ENCODE measurements at places on chromosomes 13 and 19.

GRCh38 chr13:75480671-75481175 lies 1.2 kb downstream of the TBC1D4 start:
- peak; percentile 84 for DNase-seq

DNA sequence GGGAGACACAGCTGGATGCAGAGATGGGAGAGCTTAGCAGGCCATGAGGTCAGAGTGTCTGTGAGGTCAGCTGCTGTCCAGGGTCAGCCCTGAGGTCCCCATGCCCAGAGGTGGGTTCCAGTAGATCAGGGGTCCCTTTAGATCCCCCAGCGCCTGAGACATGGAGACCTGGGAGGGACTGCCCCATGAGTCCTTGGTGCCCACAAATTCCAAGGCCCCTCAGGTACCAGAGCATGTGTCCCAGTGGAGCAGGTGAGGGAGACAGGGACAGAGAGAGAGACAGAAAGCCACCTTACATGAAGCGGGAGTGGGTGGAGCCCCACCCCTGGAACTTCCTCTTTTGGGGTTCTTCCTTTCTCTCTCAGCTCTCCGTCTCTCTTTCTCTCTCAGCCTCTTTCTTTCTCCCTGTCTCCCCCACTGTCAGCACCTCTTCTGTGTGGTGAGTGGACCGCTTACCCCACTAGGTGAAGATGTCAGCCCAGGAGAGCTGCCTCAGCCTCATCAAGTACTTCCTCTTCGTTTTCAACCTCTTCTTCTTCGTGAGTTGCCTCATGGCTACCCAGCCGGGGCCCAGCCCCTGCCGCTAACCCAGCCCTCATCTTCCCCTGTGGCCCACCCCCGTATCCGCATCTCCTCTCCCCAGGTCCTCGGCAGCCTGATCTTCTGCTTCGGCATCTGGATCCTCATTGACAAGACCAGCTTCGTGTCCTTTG lies at the start of gene CD37:
CD37 (plus strand) TSS at position 336 of the 713 bp plus-strand sequence; CDS start at position 471, 135 bp downstream.
- DNase-seq = no peak

DNA sequence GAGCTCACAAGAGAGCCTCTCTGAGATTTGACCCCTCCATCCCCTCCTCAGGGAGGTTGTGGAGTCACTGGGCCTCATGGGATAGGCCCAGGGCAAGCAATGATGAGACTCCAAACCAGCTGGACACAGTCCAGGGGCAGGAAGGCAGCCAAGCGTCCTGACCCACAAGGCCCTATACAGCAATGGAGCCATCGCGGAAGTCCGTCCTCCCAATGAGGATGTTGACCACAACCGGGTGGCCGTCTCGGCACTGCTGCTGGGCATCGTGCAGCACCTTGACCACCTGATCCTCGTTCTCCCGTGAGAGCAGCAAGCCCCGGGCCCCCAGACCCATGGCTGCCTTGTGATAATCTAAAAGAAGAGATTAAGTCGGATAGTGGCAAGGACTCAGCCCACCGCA lies 7.9 kb downstream of the SYDE1 start:
- DNase-seq = no peak

GRCh38 chr13:102678339-102679107 lies 16.3 kb downstream of the METTL21C start:
- no peak for DNase-seq

GRCh38 chr13:43368003-43368402 lies 344.6 kb downstream of the DNAJC15 start:
- no peak for DNase-seq

- DNase-seq = peak; percentile 67
These were observed 9.7 kb downstream of the INAFM1 start for GRCh38 chr19:47284324-47284899.

- DNase-seq = no peak
These were observed 25.1 kb downstream of the ELF1 start for GRCh38 chr13:40993987-40994386.

DNA sequence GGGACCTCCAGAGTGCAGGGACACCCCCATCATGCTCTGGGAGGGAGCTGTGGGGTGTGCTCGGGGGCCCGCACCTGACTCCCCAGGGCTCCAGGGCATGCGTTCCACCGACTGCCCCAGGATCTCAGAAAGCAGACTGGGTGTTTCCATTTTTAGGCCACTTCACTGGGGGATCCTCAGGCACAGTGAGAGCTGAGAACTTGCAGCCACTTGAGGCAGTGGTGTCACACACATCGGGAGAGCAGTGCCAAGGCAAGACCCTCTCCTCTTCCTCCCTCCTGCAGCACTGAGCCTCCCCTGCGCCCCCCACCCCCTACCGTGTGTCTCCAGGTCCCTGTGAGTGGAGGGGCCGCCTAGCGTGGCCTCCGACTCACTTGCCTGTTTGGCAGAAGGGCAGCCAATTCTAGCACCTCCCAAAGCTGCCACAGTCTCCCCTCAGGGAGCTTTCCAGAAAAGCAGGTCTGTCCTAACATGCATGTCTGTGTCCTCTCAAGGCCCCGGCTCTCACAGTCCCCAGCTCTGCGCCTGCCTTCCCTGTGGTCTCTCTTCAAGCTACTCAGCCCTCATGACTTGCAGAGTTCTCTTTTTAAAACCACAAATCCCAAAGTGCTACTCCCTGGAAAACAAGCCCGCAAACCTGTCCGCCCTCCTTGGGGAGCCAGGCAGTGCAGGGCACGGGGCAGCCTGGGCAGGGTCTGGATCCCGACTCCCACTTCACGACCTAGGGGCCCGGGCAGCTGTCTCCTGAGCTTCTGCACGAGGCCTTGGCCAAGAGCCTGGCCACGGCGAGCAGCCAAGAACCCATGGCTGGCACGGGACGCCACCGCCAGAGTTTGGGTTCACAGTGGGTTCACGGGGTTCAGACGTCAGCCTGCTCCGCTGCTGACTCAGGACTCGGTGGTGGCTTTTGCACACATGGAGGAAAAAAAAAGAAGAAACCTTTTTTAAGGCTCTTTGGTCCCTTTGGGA lies 94.1 kb downstream of the STK24 start:
- no peak for DNase-seq

DNA sequence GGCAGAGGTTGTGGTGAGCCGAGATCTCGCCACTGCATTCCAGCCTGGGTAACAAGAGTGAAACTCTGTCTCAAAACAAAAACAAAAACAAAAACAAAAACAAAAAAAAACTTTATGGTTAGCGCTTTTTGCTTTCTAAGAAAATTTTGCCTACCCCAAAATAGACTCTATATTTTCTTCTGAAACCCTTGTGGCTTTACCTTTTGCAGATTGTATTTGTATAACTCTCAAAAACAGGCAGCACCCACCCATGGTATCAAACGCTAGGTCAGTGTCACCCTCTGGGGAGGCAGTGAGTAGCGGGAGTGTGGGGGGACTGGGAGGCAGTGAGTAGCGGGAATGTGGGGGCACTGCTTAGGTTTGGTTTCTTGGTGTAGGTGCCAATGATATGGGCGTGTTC lies 7.5 kb upstream of the SLC39A3 start:
- DNase-seq = no peak

- no peak for DNase-seq
These were observed 94.6 kb downstream of the KL start for GRCh38 chr13:33110713-33111413.

GRCh38 chr13:70310396-70311119 lies 202.3 kb upstream of the KLHL1 start:
- peak; percentile 77 for DNase-seq

- peak; percentile 83 for DNase-seq
These were observed 7.1 kb downstream of the LIPE start for GRCh38 chr19:42420055-42420544.

DNA sequence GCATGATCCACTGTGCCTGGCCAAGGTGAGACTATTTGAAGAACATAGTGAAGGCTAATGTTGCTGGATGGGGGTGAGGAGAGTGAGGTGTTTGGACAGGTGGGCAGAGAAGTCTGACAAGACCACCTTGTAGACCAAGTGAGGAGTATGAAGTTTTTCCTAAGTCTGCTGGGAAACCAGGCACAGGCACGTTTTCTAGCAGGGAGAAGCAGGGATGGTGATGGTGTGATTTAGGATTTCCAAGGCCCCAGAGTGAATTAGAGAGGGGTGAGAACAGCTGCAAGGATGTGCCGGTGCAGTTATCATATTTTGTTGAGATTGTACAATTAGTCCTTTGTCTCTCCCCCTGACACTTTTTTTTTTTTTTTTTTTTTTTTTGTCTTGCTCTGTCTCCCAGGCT lies 5.6 kb upstream of the PKN1 start:
- DNase-seq = no peak

GRCh38 chr19:48194041-48194843 lies 23.8 kb downstream of the ZSWIM9 start:
- no peak for DNase-seq

- DNase-seq = no peak
These were observed 30.8 kb upstream of the USE1 start for GRCh38 chr19:17184371-17184841.

GRCh38 chr13:104967836-104968630 lies 1567.4 kb downstream of the EFNB2 start:
- DNase-seq = no peak

GRCh38 chr13:46334035-46334822 lies 52.8 kb downstream of the RUBCNL start:
- no peak for DNase-seq

DNA sequence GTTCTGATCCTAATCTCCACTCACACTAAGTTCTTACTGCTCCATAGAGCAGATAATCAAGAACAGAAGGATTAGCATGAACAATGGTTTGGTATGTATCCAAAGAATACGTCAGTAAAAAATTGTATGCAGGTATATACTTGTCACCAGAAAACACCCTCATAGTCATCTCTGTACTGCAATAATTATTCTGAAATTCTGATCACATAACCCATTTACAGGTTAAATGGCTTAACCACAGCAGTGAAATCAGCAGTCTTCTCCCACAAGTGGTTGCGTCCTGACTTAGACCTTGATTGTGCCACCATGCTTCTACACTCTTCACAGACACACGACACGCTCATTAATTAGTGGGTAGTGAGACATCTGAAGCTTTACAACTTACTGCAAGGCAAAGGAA lies 50.9 kb downstream of the LNX2 start:
- DNase-seq = no peak

GRCh38 chr19:4713384-4713951 lies 10.2 kb downstream of the DPP9 start:
- peak; percentile 94 for DNase-seq

- no peak for DNase-seq
These were observed 993.9 kb downstream of the EFNB2 start for GRCh38 chr13:105541565-105541964.

GRCh38 chr13:98490866-98491265 lies 86.0 kb downstream of the STK24 start:
- DNase-seq = no peak

- DNase-seq = no peak
These were observed 22.4 kb downstream of the PRKCSH start for GRCh38 chr19:11457831-11458230.

DNA sequence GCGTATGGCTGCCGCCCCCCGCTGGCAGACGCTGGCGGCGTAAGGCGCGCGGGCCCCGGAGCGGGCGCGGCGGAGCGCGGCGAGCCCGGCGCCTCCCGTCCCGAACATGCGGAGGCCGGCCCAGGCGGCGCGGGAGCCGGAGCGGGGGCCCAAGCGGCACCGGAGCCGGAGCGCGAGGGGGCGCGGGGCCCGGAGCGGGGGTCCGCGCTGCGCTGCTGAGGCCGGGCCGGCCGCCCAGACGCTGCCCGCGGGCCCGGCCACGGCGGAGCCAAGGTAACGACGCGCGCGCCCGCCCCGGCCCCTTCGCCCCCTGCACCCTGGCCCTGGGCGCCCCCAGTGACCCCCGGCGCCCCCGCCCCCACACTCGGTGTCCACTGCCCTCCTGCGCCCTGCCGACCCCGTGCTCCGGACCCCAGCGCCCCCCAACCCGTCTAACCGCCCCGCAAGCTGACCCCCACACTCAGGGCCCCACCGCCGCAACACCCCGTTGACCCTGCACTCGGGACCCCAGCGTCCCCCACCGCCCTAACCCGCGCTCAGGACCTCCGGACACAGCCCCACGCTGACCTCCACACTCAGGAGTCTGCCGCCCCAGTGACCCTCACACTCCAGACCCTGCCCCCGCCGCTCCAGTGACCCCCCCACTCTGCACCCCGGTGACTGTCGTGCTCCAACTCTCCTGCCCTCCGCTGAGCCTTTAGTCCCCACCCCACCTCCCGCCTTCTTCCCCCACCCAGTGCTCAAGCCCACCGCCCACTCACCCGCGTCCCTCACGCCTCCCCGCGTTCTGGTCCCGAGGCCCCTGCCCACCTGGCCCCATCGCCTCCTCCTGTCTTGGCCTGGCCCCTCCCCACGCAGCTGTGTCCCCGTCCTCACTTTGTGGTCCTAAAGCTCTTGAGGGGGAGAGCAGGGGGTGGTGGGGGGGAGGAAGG lies at the start of gene CSNK1G2:
CSNK1G2 (plus strand) TSS at position 27 of the 932 bp plus-strand sequence. CDS start 28,601 bp downstream, outside the sequence.
- DNase-seq = no peak

DNA sequence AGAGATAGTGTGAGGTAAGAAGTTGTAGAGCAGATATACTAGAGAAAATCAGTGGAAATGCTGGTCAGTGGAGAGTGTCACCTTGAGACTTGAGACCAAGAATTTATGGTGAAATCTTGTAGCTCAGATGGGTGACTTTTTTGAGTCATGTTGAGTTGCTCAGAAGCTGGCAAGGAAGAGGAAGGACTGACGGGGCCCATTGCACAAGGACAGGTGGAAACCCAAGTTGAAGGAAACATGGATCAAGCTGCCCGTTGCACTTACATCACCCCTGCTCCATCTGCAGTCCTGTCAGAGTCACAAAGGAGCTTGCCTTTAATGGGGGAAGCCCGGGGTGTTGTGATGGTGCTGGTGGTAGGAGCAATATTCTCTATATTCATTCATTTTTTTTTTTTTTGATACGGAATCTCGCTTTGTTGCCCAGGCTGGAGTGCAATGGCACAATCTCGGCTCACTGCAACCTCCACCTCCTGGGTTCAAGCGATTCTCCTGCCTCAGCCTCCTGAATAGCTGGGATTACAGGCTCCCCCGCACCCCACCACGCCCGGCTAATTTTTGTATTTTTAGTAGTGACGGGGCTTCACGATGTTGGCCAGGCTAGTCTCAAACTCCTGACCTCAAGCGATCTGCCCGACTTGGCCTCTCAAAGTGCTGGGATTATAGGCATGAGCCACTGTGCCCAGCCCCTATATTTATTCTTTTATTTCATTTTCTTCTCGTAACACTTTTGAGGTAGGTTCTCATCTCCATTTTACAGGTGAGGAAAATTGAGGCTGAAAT lies 27.4 kb downstream of the UBAC2 start:
- no peak for DNase-seq

- no peak for DNase-seq
These were observed 188.9 kb upstream of the TSC22D1 start for GRCh38 chr13:44765001-44765471.

DNA sequence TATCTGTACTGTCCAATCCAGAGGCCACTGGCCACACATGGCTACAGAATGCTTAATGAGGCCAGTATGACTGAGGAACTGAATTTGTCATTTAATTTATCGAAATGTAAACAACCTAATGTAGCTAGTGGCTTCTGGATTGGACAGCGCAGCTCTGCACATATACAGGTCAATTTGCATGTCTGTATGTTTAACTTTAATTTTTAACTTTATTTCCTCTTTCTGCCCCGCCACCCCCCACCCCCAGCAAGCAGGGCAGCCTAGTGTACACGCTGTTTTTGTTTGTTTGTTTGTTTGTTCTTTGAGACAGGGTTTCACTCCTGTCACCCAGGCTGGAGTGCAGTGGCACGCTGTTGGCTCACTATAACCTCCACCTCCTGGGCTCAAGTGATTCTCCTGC lies 15.5 kb downstream of the ZSWIM9 start:
- DNase-seq = no peak

Data from RKO (cell line).